Stimulated activated CD4-positive, alpha-beta T cell treated with anti-CD3 and anti-CD28 coated beads, TNF-alpha, amount 100 ng/mL, for 48 hours (primary cell): ENCODE measurements at places on chromosomes 4 and X.

DNA sequence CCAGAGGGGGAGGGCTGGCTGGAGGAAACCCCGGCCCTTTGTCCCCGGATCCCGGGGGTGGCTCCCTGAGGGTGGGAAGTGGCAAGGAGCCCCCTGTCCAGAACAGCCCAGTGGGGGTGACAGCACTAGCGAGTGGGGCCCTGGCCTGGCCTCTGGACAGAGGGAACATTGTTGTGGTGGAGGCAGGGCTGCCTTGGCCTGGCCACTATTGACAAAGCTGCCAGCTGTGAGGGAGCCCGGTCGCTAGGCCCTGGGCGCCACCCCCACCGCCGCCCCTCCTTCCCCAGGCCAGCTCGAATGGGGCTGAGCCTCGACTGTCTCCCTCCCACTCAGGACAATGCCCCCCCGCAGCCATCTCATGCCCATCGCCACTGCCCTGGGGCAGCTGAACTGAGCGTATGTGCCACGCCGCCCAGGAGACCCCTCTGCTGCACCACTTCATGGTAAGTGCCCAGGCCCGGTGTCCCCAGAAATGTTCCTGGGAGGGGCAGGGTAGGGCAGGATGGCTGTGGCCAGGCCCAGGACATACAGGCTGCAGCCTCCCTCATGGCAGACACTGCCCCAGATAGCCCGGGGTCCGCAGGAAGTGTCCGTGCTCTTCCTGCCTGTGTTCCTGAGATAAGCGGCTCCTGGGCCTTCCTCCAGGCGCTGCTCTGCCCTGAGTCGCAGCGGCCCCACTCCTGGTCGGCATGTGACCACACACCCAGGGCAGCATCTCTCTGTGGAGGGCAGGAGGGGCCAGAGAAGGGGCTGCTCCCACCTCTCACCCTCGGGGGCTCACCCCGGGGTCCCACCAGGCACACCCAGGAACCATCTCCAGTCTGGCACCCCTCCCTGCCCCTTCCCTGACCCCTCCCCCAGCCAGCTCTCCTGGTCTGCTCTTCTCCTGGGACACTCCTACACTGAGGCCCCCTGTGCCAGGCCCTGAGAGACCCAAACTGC is 1.4 kb downstream of the PLXNB3 start:
- no peak for DNase-seq

GRCh38 chrX:19571711-19572110 is 56.4 kb upstream of the MAP3K15 start:
- peak; percentile 25 for DNase-seq

DNA sequence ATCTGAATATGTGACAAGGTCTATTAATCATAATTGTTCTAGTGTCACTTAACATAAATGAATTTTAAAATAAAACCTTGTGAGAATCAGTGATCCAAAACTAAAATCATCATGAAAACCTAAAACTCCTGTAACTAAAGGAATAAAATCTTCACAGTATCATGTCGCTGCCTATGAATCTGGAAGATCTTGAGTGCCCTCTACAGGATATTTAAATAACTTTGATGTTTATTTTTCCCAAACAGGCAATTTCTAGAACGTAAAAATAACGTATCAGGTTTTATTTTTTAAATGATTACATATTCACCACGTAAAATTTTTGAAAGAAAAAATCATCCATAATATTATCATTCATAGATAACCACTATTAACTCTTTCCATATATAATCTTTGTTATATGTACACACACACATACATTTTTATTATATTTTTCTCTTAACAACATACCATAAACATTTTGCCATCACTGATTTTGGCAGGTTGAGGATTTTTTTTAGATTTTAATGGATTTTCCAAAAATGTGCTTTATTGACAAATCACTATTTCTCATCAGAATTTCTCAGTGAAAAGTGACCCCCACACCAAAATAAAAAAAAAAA is 79.6 kb downstream of the COMMD8 start:
- DNase-seq, result no peak

GRCh38 chrX:154373340-154374306 is 811 bp downstream of the FLNA start:
- no peak for DNase-seq

GRCh38 chr4:77595364-77595973 is 10.2 kb upstream of the CXCL13 start:
- no peak for DNase-seq

DNA sequence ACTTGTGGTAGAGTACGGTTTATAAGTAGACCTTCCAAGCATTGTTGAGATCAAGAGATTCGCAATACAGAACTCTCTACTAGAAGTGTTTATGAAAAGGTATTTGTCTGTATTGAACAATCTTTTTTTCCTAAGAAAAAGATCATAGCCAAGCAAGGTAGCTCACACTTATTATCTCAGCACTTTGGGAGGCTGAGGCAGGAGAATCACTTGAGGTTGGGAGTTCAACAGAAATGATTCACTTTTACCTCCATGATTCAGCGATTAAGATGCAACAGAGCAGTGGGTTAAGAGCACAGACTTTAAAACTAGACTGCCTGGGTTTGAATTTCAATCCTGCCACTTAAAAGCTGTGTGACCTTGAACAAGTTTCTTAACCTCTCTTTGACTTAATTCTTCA is 74.3 kb downstream of the TMEM156 start:
- DNase-seq, result peak; percentile 24

DNA sequence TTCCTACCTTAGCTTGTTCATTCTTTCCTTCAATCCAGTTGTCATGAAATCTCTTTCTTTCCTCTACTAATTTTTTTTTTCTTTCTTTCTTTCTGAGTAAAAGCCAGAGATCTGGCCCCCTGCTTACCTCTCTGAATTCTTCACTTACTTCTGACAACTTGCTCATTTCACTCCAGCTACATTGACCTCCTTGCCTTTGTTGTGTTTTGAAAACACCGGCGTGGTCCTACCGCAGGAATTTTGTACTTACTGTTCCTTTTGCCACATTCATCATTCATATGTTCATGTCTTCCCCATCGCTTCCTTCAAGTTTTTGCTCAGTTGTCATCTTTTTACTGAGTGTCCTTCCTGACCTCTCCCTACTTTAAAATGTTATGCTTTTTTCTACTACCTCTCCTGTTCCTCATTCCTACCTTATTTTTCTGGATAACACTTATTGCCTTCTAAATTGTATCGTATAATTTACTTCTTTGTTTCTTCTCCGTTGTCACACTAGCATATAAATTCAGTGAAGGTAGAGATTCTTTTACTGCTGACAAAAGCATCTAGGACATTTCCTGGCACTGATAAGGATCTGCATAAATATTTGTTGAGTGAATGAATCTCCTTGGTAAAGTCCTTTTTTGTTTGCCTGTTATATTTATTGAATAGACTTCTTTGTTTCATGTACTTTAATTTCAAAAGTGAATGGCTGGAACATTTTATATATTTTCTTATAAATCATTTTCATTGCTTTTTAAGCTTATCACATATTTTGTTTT is 74.4 kb downstream of the NFKB1 start:
- no peak for DNase-seq

GRCh38 chrX:71809886-71810285 is 46.7 kb downstream of the CXorf49B start:
- no peak for DNase-seq

- DNase-seq, result no peak
These were observed 67.4 kb downstream of the METTL14 start for GRCh38 chr4:118752551-118752950.

GRCh38 chrX:66622209-66622608 is 16.7 kb downstream of the EDA2R start:
- DNase-seq, result no peak

GRCh38 chr4:110418641-110419040 is 57.3 kb upstream of the ENPEP start:
- DNase-seq, result no peak

DNA sequence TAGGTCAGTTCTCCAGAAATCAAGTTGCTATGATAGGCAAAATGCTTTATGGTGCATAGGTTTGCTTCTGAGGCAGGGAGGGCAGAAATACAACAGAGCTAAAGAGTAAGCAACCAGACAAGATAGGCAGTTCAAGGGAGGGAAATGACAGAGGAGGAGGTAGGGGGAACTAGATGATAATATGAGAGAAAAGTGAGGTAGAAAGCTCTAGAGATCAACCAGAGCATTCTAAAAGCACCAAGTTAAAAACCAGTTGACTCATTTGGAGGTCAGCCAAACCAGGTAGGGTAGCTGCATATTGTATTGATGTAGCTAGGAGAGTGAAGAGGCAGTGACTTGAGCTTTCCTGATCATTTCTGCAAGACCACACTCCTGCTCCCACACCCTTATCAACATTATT is 49.0 kb upstream of the SLC16A2 start:
- no peak for DNase-seq

- DNase-seq, result no peak
These were observed 41.4 kb downstream of the PABPC4L start for GRCh38 chr4:134160211-134160610.

GRCh38 chr4:85741921-85742591 is 267.1 kb downstream of the ARHGAP24 start:
- no peak for DNase-seq

DNA sequence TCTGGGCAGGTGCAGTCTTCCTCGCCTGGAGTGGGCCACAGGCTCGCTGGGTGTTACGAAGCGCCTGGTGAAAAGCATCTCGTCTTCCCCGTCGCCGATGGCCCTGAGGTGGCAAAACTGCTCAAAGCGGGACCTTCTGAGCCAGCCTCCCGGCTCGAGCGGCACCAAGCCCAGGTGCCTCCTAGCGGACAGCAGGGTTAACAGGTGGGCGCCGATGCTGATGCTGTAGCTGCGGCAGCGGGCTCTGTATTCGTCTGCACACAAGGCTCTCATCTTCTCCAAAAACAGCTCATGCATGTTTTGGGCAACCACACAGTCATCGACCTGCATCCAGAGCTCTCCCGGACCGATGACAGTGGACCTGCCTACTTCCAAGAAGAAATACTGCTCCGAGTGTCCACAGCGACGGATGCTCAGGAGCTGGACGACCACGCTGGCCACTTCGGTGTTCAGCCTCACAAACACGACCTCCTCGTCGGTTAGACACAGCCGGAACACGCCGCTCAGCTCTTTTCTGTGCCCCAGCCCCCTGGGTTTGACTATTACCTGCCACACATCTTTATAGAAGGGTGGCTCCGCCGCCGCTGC is 1.2 kb downstream of the IRS4 start:
- no peak for DNase-seq

- peak; percentile 34 for DNase-seq
These were observed 44.8 kb downstream of the SMS start for GRCh38 chrX:21985332-21985777.

- DNase-seq, result no peak
These were observed 79.9 kb downstream of the CHST7 start for GRCh38 chrX:46653482-46653881.

DNA sequence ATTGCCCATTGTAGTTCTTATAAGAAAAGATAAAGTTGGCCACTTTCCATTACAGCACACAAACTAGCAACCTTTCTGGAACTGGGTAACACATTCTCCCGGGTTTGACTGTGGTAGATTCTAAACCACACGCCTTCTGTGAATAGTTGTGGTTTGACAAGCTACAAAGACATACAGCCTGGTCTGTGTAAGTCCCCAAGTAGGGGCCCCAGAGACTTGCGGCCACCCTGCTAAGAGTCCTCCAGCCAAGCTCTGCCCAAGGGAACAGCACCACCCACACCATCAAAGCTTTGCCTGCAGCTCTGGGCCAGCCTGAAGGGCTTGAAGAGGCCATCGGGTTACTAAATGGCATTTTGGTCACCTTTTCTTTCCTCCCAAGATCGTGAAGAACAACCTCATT is 203.4 kb downstream of the MAML3 start:
- DNase-seq, result peak; percentile 14
